ENCODE measurements at places on chromosomes 1 and 21. TPM values are rescaled to one million over a fixed set of nuclear protein-coding genes. Genes with fewer than 3 reads are reported as not detected.

DNA sequence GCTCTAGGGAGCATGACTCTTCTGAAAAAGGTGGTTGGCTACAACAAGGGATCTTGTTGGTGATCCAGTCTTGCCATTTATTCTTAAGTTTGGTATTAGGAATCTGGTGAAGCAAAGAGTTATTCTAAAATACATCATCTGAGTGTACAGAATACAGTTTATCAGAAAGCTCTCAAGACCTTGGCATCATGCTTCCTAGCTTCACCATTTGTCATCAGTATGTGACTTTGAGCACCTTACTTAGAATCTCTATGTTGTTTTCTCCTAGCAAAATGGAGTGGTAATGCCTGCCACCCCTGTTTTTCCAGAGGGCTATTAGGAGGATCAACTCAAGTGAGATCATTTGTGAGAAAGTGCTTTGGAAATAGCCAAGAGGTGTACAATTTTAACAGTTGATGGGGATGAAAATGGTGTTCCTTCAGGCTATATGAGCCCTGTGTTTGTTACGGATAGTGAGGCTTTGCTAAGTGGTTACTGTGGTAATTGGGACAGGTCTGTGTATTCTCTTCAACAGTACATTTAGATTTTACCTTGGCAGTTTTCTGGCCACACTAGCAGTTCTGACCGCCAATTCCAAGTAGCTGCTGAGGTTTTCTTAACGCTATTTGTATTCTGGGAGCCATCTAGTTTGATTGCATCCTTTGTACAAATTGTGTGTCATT is 120.5 kb downstream of the DISP1 start:
- H3K27ac ChIP-seq: no peak overlapping the region
- no peak overlapping the region for H3K4me3 ChIP-seq
- no peaks in the 10 kb centered on the region for H3K4me1 ChIP-seq

DNA sequence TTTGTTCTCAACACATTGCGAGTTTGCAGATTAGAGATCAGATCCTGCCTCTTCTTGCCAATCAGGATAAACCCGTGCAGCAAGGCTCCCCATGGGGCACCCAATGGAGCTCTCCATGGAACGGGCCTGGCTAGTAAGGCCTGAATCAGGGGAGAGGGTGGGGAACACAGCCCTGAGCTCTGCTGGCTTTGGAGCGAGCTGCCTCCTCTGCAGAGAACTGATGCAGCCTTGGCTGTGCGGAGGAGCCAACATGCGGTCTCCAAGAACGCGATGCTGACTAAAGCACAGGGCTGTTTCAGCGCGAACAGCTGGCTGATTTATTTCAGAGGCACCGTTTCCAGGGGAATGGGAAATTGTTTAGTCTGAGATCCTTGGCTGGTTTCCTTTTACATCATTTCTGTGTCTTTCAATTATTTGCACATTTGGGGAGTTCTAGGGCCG is 139.7 kb downstream of the TSEN15 start:
- H3K27ac ChIP-seq: no peak overlapping the region
- no peaks in the 10 kb centered on the region for H3K36me3 ChIP-seq
- H3K27me3 ChIP-seq: no peaks in the 10 kb centered on the region
- H3K4me1 ChIP-seq: no peaks in the 10 kb centered on the region
- H3K4me3 ChIP-seq: no peak overlapping the region

Gene HCN3
- total RNA-seq: 5.4 TPM

DNA sequence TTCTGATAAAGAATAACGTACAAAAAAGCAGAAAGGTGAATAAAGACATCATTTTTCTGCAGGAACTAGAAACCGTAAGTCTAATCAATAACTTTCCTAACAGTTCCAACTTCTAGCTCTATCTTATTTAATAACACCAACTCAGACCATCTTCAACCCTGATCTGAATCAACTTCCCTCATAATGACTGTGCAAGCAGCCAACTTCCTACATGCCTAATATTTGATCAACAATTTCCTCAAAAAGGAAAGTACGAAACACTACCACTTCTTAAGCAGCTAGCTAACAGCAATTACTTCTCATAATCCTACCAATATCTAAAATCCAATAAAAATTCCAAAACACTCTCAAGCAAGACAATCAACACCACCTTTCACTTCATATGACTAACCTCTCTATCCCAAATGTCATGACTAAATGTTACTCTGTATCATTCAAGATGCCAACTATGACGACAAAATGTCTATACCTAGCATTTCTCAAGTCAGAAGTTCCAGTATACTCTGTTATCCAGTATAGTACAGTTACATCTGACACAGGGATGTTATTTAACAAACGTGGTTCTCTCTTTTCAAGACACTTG is 1.7 kb downstream of the COP1 start:
- H3K27me3 ChIP-seq: no peaks in the 10 kb centered on the region
- no peaks in the 10 kb centered on the region for H3K4me1 ChIP-seq
- peaks cover 3% of the 10 kb centered on the region for H3K36me3 ChIP-seq
- no peak overlapping the region for H3K27ac ChIP-seq
- peak overlapping the region; percentile 95 for H3K4me3 ChIP-seq
- DNase-seq: no peak
